ENCODE measurements at places on chromosomes 7 and 10.

DNA sequence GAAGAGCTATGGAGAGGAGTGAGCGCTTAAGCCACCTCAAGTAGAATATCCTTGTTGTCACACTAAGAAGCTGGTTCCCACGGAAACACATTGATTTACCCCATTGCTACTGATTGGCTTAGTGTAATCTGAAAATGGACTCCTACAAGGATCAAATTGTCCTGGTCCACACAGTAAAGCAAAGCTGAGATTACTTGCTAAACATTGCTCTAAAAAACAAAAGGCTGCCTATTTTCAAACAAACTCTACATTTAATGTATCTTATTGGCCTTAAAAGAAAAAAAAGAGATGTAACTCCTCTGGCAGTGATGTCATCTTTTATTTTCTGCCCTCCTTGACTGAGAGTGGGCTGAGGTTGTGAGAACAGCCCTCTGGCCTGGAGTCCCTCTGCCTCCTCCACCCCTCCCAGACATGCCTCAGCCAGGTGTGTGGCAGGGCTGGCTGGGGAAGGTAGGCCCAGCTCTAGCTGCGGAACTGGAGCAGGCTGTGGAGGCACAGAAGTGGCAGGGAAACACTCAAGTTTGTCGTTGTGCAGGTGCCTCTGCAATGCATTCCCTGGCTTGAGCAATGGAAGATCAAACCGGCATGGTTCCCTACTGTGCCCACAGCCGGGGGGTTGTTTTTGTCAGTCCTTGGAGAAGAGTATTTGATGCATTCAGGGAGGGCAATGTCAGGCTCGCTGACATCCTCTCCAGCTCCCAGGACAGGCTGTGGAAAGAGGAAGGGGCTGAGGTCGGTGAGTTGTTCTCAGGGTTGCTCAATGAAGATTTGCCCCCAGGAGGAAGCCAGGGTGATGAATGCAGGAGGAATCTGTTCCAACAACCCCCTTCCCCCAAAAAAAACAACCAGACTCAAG, 9.1 kb downstream of the KLF6 start:
- peak; percentile 71 for DNase-seq

GRCh38 chr7:156074982-156075615, 262.8 kb upstream of the SHH start:
- DNase-seq = no peak

DNA sequence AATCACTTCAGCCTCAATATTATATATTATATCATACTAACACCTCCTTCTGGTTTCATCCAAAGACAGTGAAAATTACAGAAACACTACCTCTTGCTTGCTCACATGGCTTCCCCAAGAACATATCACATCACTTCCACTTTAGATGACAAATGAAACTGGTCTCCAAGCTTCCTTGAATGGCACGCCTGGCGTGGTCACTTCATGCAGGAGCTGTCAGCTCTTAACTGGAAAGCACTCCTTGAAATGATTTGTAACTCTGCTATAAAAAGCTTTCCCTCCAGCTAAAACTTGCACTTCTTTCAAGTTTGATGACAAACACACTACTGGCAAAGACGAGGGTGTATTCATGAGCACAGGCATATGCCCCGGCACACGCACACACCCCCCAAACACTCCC, 84.1 kb upstream of the INHBA start:
- no peak for DNase-seq

DNA sequence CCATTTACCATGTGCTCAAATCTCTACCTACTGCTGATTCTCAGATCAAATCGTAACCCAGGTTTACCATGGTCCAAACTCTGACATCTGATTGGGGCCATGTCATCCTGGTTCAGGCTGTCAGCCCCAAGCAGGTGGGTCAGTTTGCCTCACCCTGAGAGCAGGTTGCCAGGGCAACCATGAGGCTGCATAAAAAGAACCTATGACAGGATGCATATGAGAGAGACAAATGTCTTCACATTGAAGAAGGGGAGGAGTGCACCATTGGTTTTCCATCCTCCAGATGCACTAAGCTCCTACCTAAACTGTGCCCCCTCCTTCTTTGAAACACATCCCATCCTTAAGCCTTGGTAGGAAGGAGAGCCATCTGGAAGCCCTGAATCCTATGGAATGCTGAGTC, 10.2 kb downstream of the PRSS1 start:
- DNase-seq = no peak

GRCh38 chr7:23372611-23373010, 73.5 kb downstream of the MALSU1 start:
- no peak for DNase-seq
